ENCODE measurements at places on chromosomes 4 and X. TPM values are rescaled to one million over a fixed set of nuclear protein-coding genes. Genes with fewer than 3 reads are reported as not detected.

Gene NHSL2
- total RNA-seq: 38.0 TPM

Gene CDKL5
- 13.6 TPM for total RNA-seq

Gene ESX1
- total RNA-seq: not detected

Gene TMEM154
- 3.7 TPM for total RNA-seq

Gene CENPVL3
- total RNA-seq: not detected

Gene CXCR3
- 0.31 TPM for total RNA-seq

Gene CXCL10
- total RNA-seq: 5.0 TPM

Gene ADH4
- 1.8 TPM for total RNA-seq

Gene PGAM4
- total RNA-seq: not detected

Gene OGT
- total RNA-seq: 218 TPM

Gene ZNF275
- total RNA-seq: 11.4 TPM

Gene HTRA3
- 23.7 TPM for total RNA-seq

Gene PSAPL1
- total RNA-seq: 0.09 TPM

Gene CFAP47
- total RNA-seq: 0.18 TPM

Gene GALNTL6
- 0.22 TPM for total RNA-seq

Data from sciatic nerve (tissue), 2 donors.